ENCODE measurements at places on chromosomes 4 and X. TPM values are rescaled to one million over a fixed set of nuclear protein-coding genes. Genes with fewer than 3 reads are reported as not detected.

The SHISA3 gene
- 1.1 TPM for polyA plus RNA-seq

DNA sequence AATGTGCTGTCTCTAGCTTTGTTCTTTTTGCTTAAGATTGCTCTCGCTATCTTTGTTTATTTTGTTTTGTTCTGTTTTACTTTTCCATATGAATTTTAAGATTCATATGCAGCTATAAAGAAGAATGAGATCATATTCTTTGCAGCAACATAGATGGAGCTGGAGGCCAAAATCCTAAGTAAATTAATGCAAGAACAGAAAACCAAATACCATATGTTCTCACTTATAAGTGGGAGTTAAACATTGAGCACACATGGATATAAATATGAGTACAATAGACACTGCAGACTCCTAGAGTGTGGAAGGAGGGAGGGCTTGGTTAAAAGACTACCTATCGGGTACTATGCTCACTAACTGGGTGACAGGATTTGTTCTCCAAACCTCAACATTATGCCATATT is 237.8 kb downstream of the TRAM1L1 start:
- H3K4me3 ChIP-seq = no peak overlapping the region
- H3K4me1 ChIP-seq = no peaks in the 10 kb centered on the region
- no peak for DNase-seq
- H3K36me3 ChIP-seq = no peaks in the 10 kb centered on the region
- no peak overlapping the region for H3K27ac ChIP-seq
- H3K27me3 ChIP-seq = no peaks in the 10 kb centered on the region

The FAM47A gene
- not detected for polyA plus RNA-seq

DNA sequence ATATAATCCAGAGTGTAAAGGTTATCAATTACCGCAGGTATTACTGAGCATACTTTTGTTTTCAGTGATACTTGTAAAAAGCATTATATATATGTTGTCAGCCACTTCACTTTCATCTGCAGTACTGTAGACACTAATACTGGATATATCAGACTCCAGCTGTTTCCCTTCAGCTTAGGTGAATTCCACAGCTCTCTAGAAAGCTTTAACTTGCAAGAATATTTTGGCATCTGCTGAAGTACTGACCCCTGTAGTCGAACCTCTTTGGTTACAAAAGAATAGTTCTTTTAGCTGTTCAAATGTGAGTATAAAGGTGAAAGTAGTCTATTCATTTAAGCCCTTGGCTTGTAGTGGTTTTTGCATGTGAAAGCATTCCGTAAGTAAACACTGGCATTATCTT is 1222.7 kb upstream of the TENM3 start:
- DNase-seq = no peak
- no peak overlapping the region for H3K4me3 ChIP-seq
- no peaks in the 10 kb centered on the region for H3K36me3 ChIP-seq

DNA sequence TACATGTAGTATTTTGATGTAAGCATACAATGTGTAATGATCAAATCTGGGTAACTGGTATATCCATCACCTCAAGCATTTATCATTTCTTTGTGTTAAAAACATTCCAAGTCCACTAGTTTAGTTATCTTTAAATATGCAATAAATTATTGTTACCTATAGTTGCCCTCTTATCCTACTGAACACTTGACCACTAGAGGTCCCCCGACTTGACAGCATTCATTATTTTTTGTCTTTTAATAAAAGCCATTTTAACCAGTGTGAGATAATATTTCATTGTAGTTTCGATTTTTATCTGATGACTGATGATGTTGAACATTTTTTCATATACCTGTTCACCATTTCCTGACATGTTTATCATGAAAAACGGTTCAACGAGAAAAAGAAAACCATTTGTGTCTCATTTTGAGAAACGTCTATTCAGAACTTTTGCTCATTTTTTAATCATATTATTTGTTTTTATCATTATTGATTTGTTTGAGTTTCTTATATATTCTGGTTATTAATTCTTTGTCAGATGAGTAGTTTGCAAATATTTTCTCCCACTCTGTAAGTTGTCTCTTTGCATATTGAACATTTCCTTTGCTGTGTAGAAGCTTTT is 199.0 kb upstream of the CXXC4 start:
- no peak overlapping the region for H3K4me3 ChIP-seq
- no peak overlapping the region for H3K27ac ChIP-seq
- no peaks in the 10 kb centered on the region for H3K36me3 ChIP-seq
- no peaks in the 10 kb centered on the region for H3K27me3 ChIP-seq

DNA sequence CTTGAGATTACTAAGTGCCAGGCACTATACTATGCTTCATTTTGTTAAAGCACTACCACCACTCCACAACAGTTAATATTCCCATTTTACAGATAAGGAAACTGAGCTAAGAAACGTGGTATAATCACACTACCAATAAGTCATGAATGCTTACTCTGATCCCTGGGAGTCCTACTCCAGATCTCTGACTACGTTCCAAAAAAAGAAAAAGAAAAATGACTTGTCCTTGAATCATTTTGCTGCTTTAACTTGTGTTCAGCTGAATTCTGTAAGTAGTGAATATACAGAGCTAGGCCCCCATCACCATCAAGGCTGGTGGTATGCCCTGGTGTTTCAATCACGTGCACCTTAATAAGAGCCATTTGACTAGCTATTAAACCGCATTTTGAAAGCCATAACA is 39.4 kb downstream of the LDB2 start:
- H3K27me3 ChIP-seq = no peaks in the 10 kb centered on the region
- H3K4me3 ChIP-seq = no peak overlapping the region
- H3K4me1 ChIP-seq = no peaks in the 10 kb centered on the region
- no peaks in the 10 kb centered on the region for H3K36me3 ChIP-seq

DNA sequence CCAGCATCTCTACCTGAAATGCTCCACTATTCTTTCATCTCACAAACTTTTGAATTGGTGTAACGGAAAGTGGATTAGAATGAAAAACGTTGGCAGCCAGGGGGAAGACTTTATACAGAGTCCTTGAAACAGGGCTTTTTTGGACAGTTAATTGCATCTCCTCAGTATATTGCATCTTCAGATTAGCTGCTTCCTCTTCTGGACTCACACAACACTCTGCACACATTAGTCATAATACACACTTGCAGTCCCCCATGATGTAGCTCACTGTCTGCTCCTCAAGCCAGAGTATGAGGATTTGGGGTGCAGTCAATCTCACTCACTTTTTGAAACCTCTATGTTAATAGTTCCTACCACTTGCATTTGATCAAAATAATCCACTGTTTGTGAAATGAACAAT is 101.0 kb downstream of the ADGRA3 start:
- no peaks in the 10 kb centered on the region for H3K4me1 ChIP-seq
- no peak overlapping the region for H3K27ac ChIP-seq
- H3K4me3 ChIP-seq = no peak overlapping the region
- H3K36me3 ChIP-seq = peaks cover 16% of the 10 kb centered on the region
- no peaks in the 10 kb centered on the region for H3K27me3 ChIP-seq

DNA sequence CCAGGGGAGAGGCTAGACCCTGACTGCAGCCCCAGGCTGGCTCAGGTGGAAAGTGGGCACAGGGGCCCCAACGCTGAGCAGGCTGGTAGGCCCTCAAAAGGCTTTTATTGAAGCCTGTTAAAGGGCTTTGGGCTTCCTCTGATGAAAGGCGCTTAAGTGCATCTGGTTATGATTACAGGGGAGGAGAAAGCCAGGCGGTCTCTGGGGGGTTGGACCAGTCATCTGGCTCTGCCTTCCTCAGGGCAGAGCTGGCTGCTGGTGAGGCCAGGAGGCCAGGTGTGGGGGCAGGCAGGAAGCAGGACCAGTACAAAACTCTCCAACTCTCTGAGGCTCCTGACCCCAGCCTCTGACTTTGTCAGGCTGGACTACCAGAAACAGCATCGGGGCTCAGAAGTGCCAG is 68.8 kb upstream of the BCOR start:
- DNase-seq = peak; percentile 82
- H3K27ac ChIP-seq = peak overlapping the region; percentile 91
- peaks cover 8% of the 10 kb centered on the region for H3K4me1 ChIP-seq
- H3K27me3 ChIP-seq = peaks cover 59% of the 10 kb centered on the region
- H3K36me3 ChIP-seq = no peaks in the 10 kb centered on the region
- no peak overlapping the region for H3K4me3 ChIP-seq

DNA sequence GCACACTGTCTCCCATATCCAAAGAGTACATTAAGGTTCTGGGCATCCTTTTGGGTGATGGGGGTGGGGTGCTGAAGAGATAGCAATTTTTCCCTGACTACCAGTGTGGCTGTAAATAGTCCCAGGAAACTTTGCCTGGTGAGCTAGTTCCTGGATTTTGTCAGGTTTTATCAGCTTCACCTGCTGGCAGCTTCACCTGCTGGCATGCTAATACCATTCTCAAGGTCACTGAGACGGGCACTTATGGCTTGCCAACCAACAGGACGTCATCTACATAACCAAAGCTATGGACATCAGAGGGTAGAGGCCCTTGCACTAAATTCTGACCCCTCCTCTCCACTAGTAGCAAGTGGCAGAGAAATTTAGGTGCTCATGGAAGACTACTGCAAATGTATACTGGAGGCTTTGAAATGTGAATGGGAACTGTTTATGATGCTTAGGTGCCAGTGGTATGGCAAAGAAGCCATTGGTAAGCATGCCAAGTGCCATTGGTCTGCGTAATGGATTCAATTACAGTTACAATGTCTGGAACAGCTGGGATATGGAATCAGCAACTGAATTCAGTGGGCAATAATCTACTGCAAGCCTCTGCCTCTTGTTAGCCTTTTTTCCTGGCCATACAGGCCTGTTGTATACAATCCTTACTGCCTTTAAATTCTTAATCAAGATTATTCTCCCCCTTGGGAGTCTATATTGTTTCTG is 71.6 kb upstream of the SH3RF1 start:
- H3K4me3 ChIP-seq = no peak overlapping the region
- no peaks in the 10 kb centered on the region for H3K36me3 ChIP-seq
- H3K27ac ChIP-seq = no peak overlapping the region
- peaks cover 4% of the 10 kb centered on the region for H3K4me1 ChIP-seq
- H3K27me3 ChIP-seq = no peaks in the 10 kb centered on the region
- DNase-seq = no peak

GRCh38 chrX:137072396-137072795 is 38.6 kb upstream of the GPR101 start:
- H3K27ac ChIP-seq = no peak overlapping the region
- H3K27me3 ChIP-seq = no peaks in the 10 kb centered on the region
- DNase-seq = no peak
- H3K36me3 ChIP-seq = no peaks in the 10 kb centered on the region
- no peak overlapping the region for H3K4me3 ChIP-seq
- H3K4me1 ChIP-seq = no peaks in the 10 kb centered on the region

GRCh38 chr4:152307669-152308068 is 228.2 kb downstream of the FBXW7 start:
- no peak overlapping the region for H3K4me3 ChIP-seq
- no peak for DNase-seq
- H3K27me3 ChIP-seq = no peaks in the 10 kb centered on the region
- H3K4me1 ChIP-seq = peaks cover 18% of the 10 kb centered on the region

The RIBC1 gene
- polyA plus RNA-seq = 0.33 TPM

DNA sequence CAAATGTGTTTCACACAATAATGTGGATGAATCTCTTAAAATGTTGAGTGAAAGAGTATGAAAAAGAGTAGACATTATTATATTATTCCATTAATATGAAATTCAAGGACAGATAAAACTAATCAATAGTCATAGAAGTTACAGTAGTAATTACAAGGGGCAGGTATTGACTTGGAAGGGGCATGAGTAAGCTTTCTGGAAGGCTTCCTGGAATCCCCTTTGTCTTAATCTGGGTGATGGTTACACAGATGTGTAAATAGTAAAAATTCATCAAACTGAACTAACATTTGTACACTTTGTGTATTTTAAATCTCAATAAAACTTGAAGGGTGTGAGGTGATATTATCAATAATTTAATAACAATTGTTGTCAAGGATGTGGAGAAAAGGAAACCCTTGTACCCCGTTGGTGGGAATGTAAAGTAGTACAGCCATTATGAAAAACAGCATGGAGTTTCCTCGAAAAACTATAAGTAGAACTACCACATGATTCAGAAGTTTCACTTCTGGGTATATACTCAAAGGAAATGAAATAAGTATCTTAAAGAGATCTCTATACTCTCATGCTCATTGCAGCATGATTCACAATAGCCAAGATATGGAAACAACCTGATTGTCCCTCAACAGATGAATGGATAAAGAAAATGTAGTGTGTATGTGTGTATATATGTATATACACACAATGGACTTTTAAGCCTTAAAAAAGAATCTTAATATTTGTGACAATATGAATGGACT is 96.9 kb upstream of the MID1IP1 start:
- no peaks in the 10 kb centered on the region for H3K4me1 ChIP-seq
- DNase-seq = no peak
- no peaks in the 10 kb centered on the region for H3K27me3 ChIP-seq

The GIMD1 gene
- polyA plus RNA-seq = not detected

The PDK3 gene
- polyA plus RNA-seq = 2.5 TPM

DNA sequence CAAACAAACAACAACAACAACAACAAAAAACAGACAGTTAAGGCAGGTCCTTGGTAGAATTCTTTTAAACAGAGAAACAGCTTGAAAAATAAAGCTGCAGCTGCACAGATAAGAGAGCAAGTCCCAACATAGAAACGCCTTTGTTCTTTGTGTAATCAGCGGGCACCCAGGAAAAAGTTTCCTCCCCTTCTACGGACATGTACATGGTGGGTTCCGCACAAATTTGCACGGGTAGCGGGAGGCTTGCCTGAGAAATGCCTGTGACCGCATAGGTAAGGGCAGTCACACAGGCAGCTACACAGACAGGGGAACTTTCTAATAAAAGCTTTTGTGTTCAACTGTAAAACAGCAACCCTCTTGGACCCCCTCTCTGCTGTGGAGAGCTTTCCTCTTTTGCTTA is 25.7 kb upstream of the CT47A1 start:
- H3K4me3 ChIP-seq = no peak overlapping the region
- no peak for DNase-seq
- H3K36me3 ChIP-seq = no peaks in the 10 kb centered on the region
- no peaks in the 10 kb centered on the region for H3K4me1 ChIP-seq
- H3K27ac ChIP-seq = no peak overlapping the region

GRCh38 chrX:41723826-41724225 is at the start of gene GPR82:
TSS of gene GPR82 (plus strand) at chrX:41724181. CDS start at chrX:41727027, 2,846 bp downstream.
- no peak within 1 kb of the TSS for H3K27ac ChIP-seq
- no peaks in the 10 kb centered on the region for H3K36me3 ChIP-seq
- H3K4me3 ChIP-seq = no peak within 1 kb of the TSS
- H3K4me1 ChIP-seq = no peaks in the 10 kb centered on the region
- no peaks in the 10 kb centered on the region for H3K27me3 ChIP-seq

The SRPX2 gene
- polyA plus RNA-seq = 14.5 TPM

DNA sequence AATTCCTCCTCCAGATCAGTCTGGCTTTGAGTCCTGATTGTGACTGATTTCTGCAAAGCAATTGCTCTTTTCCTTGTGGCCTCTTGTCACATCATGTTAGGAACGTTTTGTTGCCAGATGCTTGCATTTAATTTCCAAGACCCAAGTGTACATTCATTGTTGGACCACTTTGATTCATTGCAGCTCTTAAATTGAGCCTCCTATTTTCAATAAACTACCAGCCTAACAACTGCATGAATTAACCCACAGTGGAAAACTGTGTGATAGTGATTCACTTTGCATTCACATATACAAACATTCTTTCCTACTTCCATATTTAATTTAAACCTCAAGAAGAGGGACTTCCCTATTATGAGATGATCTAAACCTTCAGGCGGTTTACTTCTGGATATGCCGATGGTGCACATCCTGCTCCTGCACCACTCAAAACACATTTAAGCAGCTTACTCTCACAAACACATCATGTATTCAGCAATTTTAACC is 118.4 kb downstream of the AFF1 start:
- no peak overlapping the region for H3K27ac ChIP-seq
- no peak for DNase-seq
- H3K4me3 ChIP-seq = no peak overlapping the region
- H3K36me3 ChIP-seq = no peaks in the 10 kb centered on the region
